ENCODE measurements at places on chromosomes 2 and 18.

DNA sequence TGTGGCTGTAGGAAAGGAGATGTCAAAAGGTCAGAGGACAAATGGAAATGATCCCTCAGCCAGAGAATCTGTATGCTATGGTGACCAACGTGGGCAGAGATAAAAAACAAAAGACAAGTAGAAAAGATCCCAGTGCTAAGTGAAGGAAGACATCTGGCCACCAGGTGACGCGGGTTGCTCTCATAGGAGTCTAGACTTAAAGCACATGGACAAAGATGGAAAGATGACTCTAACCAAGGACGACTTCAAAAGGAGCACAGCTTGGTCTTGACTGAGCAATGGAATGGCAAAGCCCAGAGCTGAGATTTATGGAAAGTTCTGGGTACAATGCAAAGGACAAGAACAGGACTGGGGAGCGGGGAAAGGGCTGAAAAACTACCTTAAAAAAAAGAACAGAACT is 96.8 kb downstream of the CLIP4 start:
- DNase-seq: no peak

DNA sequence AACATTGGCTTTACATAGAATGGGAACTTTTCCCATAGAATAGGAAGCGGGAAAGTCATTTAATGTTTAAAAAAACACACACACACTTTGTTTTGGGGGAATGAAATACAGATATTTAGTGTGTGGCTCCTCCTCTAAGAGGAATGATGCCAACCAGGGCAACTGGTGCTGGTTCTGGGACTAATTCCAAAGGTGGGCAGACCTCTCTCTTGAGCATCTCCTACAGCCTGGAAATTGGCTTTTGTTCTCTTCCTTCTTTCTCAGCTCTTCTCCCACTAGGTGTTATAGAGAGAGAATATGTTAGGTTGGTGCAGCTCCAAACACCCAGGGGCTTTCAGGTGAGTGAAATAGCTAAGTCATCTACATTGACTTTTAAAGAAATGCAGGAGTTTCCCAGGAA is 190.1 kb downstream of the RAD51AP2 start:
- no peak for DNase-seq

DNA sequence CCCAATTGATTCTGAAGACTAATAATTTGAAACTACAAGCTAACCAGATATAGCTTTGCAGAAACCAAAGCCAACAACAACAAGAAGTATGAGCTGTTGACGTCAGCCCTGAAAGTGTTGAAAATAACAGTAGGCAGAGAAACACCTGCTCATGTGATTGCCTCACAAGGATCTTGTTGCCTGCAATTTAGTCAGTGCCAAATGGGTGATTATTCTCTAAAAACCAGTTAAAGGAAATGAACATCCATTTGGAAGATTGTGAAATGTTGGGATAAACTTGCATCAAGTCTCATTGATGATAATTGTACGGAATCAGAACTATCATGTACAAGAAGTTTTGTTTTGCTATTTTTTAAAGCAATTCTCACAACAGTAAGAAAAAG is 2.8 kb downstream of the CYTIP start:
- peak; percentile 68 for DNase-seq

GRCh38 chr18:58402247-58402646 is 226.6 kb downstream of the ALPK2 start:
- no peak for DNase-seq

DNA sequence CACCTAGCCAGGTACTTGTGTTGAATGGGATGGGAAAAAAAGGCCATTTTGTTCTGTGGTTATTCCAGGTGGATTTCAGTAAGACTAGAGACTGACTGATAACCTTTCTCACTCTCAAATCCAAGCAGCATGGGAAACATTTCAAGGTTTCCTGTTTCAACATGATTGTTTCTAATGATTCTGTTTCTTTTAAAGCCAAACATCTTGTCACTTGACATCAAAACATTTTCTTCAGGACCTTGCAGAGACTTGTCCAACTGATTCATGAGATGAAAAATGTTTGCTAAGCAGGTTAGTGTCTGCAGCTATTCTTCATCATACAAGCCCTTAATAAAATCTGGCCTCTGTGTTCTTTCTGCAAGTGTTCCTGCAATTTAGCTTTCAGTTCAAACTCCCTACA is 456.5 kb upstream of the CWC22 start:
- DNase-seq: no peak

DNA sequence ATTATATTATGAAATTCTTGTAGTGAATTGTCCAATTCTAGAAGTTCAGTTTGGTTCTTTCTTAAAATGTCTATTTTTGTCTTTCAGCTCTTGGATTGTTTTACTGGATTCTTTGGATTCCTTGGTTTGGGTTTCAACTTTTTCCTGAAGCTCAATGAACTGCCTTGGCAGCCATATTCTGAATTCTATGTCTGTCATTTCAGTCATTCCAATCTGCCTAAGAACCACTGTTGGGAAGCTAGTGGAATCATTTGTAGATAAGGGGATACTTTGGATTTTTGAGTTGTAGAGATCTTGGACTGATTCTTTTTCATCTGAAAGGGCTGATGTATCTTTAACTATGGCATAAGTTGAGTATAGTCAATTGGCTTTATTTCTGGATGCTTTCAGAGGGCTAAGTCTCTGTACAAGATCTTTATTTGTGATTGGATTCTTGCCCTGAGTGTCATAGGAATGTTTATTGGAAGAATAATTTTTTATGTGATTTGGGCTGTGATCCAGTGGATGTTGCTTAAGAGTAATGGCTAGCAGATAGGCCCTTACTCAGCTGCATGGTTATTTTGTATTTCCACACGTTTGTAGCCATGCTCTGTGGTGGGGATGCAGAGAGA is 42.3 kb downstream of the SERPINB7 start:
- no peak for DNase-seq

GRCh38 chr2:164896226-164896625 is 54.6 kb upstream of the COBLL1 start:
- DNase-seq: no peak

GRCh38 chr18:60311676-60312360 is 60.8 kb downstream of the MC4R start:
- DNase-seq: no peak

DNA sequence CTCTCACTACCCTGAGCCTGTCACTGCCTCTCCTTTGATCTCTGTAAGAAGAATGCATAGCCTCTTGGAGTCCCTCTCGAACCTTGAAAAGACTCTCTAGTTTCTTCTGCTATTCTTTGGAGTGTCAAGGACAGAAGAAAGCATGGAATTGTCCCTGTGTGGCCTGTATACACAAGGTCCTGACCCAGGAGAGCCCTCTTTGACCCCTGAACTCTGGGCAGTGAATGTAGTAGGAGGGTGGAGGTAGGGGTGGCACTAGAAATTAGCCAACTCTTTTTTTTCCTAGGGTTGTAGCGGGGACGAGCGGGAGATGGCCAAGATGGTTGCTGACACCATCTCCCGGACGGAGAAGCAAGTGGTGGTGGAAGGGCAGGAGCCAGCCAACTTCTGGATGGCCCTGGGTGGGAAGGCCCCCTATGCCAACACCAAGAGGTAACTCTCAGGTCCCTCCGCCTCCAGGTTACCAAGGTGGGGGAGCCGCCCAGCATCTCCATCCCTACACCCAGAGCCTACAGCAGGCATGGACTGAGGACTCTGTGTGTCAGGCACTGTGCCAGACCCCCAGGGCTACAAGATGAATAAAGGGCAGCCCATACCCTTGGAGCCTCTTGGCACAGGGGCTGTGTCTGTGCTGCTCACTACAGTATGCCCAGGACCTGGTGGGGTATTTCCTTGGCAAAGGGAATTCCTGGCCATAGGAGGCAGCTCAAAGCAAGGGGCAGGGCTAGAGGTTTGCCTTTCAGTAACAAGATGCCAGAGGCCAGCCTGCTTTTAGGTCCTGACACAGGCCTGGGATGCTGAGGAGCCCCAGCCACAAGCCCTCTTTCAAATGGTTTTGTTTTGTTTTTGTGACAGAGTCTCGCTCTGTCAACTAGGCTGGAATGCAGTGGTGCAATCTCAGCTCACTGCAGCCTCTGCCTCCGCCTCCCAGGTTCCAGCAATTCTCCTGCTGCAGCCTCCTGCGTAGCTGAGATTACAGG is 16.4 kb downstream of the VIL1 start:
- DNase-seq: no peak

GRCh38 chr2:203360833-203361430 is 32.7 kb downstream of the ABI2 start:
- no peak for DNase-seq

DNA sequence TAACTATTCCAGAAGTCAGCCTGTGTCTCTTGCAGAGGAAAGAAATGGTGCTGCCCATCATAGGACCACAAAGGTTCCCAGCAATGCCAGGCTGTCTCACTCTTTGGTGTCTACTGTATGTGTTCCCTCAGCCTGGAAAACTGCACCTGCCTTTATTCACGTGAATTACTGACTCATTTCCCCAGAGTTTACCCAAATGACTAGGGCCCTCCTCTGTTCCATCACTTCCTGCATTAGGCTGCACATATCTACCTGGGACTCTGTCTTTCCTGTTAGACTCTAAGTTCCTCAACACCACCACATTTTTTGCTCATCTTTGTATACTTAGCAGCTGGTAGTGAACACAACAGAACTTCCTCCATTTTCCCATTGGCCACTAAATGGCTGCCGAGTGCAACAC is 188.3 kb downstream of the FHOD3 start:
- no peak for DNase-seq

GRCh38 chr2:19299522-19299921 is 58.9 kb downstream of the OSR1 start:
- DNase-seq: no peak

- DNase-seq: peak; percentile 51
These were observed 13.1 kb downstream of the DAW1 start for GRCh38 chr2:227884511-227884947.

DNA sequence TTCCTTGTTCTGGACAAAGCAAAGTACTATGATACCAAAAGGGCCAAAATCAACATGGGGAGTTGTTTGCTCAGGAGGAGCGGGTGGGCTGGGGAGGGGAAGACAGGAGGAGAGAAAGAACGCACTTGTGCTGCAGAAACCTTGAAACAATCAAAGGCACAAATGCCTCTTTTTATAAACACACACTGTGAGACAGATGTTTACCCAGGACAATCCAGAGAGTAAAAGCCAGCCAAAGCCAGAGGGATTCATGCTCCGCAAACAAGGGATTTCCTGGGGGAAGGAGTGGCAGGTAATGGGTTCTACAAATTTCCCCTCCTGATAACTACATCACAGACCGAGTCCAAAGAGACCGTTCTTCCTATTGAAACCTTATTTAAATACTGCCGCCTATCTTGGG is 323.5 kb upstream of the SKOR2 start:
- no peak for DNase-seq

GRCh38 chr2:3035385-3036050 is 342.1 kb downstream of the EIPR1 start:
- no peak for DNase-seq

- no peak for DNase-seq
These were observed 775.5 kb downstream of the RNF144A start for GRCh38 chr2:7692657-7693161.

DNA sequence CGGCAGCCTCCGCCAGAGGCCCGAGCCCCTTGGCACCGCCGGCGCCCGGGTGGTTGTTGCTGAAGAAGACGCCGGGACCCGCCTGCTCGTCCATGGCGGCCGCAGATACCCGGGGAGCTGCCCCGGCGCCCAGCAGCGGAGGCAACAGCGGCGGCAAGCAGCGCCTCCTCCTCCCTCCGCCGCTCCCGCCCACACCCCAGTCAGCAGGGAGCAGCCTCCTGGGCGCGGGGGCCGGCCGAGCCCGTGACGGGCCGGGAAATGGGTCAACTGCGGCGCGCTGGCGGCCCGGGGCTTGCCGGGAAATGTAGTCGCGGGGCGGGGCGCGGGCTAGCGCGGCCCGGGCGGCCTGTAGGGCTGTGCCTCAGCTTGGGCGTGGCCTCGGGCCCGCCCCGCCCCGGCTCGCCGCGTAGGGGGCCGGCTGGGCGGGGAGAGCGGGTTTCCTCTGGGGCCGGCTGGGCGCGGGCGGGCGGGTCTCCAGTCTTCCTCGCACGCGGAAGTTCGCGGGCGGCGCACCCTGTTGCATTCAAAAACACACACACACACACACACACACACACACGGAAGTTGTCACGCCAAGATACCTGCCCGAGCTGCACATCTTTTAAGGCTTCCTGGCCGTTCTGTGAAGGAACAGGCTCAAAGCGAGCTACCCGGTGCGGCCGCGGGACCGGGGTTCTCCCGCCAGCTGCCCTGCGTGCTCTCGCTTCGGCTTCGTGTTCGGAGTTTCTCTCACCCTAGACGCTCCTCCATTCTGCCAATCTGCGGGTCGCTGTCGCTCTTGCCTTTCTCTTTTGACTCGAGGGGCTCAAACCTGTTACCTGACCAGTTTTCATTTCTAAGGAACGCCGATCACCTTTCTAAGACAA is at the start of gene STRN:
STRN (minus strand) TSS at position 167 of the 866 bp plus-strand sequence; CDS start at position 94, 73 bp downstream.
- peak; percentile 96 for DNase-seq

DNA sequence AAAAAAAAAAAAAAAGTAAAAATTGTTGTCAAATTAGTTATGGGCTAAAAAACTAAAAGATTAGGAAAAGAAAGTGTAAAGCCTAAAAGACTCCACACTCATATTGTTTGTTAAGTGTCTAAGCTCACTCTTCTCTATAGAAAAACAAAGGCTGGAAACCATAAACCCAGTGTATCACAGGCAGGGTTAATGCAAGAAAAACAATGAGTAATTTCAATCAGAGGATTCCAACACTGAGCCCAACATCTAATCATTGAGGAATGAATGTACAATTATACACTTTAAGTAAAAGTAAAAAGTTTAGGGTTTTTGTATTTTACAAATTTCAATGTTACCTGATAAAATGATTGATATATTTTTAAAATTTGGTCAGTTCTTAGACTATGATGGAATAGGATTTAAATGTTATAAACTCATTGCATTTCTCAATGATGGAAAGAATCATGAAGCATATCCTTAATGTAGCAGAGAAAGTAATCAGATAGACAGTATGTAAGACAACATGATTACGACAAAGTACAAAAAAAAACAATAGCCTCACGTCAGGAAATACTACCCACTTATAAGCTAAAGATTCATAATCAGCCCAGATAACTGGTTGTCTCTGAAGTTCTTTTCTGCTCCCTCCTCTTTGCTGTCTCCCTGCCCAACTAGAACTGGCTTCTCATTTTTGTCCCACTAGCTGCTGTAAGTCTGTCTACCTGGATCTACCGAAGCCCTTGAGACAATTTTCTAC is 44.5 kb upstream of the SP3 start:
- DNase-seq: no peak

- DNase-seq: no peak
These were observed 51.9 kb downstream of the TET3 start for GRCh38 chr2:74036450-74037195.

- no peak for DNase-seq
These were observed 210.3 kb upstream of the GCFC2 start for GRCh38 chr2:75920859-75921551.
